Motor neuron (in vitro differentiated cells): ENCODE measurements at places on chromosomes 4 and X. TPM values are rescaled to one million over a fixed set of nuclear protein-coding genes. Genes with fewer than 3 reads are reported as not detected.

- ATAC-seq = no peak
Measured at GRCh38 chr4:55675196-55675793, 39.2 kb upstream of the NMU start.

GRCh38 chr4:86967073-86967472, 32.3 kb downstream of the AFF1 start:
- no peak for ATAC-seq

DNA sequence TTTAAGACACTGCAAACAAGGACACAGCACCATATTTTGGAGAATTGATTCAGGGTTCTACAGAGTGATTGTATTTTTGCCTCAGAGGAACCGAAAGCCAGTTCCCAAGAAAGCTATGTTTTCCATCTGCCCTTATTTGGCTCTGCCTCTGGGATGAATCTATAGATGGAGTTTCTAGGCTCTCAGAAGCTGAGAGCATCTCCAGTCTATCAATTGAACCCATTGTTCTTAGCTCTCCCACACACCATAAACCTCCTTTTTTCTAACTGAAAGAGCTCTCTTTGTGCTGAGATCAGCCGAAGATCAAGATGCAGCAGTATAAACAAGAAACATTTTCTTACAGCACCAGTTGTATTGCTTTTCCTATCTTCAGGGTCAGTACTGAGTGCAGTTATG, 16.9 kb downstream of the PLP1 start:
- peak; percentile 56 for ATAC-seq

- ATAC-seq = no peak
Measured at GRCh38 chr4:76993787-76994641, 44.5 kb downstream of the SEPTIN11 start.

GRCh38 chr4:145865274-145865941, 73.2 kb downstream of the ZNF827 start:
- no peak for ATAC-seq

DNA sequence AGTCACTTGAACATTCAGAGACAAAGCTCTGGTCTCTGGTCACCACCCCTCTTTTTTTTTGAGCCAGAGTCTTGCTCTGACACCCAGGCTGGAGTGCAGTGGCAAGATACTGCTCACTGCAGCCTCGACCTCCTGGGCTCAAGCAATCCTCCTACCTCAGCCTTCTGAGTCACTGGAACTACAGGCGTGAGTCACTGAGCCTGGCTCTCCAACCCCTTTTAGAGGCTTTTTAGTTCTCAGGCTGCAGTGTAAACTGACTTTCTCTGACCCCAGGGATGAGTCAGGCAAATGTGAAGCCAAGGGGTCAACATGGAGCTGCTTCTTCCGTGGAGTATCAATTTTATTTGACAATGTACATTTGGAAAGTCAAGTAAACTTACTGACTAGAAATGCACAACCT, 229.2 kb downstream of the PTTG2 start:
- no peak for ATAC-seq

GRCh38 chr4:9918484-9918883, 102.8 kb downstream of the SLC2A9 start:
- ATAC-seq = no peak

GRCh38 chr4:107870916-107871786, 46.4 kb downstream of the SGMS2 start:
- no peak for ATAC-seq

DNA sequence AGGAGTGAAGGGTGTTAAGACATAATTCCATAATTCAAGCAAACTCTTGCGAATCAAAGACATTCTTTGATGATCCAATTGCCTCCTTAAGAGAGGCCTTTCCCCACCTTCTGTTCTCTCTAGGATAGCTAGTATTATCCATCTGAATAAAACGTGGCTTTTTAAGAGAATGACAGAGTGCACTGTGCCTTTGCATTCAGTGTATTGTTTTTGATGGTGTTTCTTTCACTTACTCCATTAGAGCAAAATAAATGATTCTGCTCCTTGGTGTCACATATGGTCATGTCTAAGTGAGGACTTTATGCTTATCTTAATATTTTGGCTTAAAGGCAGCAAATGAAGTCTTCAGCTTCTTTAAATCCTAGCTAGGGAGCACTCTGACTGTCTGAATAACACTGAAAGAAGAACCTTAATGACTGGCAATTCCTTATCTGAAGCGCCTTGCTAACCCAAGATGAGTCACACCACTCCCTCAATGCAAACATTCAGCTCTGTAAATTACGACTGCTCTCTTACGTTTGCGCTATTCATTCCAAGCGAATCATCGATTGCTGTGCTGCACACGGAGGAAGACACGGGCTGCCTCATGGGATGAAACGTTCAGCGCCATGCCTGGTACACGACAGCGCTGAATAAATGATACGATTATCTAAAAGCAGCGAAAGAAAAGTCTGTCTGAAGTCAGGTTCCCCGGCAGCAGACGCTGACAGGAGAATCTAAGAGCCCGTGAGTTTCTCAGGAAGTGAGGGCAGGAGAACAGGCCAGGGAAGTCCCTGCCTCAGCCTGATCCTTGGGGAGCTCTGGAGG, 35.1 kb upstream of the GEMIN8 start:
- peak; percentile 98 for ATAC-seq

- no peak for ATAC-seq
Measured at GRCh38 chr4:77190053-77190452, 33.0 kb downstream of the CCNG2 start.

DNA sequence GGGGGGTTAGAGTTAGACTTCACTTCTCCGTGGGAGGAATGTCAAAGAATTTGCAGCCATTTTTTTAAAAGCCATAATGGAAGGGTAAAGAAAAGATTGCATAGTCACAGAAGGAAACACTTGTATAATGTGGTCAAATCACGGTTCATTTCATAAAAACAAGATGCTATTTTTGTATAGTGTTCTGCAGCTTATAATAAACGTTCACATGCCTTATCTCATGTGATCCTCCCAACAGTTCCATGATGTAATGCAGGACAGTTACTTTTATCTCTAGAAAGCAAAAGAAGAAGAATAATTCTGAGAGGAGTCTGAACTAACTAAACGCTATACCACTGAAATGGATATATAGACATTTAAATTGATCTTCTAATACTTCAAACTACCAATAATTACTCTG, 71.3 kb upstream of the CAMK2D start:
- no peak for ATAC-seq

GRCh38 chr4:24002330-24002966, 112.6 kb upstream of the PPARGC1A start:
- no peak for ATAC-seq

GRCh38 chrX:148929686-148930085, 429.3 kb downstream of the AFF2 start:
- no peak for ATAC-seq

DNA sequence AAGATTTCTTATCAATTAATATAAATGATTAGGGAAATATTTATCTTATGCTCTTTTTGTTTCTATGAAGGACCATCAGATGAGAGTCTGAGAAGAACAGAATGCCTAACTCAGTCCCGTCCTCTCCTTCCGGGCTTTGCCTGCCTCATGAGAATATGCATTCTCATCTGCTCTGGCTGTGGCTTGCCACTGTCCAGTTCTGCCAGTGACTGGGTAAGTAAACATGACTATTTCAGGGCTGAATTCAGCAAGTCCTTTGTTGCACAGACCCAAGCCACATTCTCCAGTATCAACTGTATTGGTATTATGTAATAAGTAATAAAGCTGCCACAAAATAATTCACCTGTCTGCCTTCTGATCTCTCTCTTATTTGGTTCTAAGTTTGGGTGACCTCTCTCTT, 110.7 kb downstream of the WDFY3 start:
- ATAC-seq = peak; percentile 29

- ATAC-seq = peak; percentile 78
Measured at GRCh38 chr4:99655308-99656081, 2.1 kb downstream of the C4orf54 start.

DNA sequence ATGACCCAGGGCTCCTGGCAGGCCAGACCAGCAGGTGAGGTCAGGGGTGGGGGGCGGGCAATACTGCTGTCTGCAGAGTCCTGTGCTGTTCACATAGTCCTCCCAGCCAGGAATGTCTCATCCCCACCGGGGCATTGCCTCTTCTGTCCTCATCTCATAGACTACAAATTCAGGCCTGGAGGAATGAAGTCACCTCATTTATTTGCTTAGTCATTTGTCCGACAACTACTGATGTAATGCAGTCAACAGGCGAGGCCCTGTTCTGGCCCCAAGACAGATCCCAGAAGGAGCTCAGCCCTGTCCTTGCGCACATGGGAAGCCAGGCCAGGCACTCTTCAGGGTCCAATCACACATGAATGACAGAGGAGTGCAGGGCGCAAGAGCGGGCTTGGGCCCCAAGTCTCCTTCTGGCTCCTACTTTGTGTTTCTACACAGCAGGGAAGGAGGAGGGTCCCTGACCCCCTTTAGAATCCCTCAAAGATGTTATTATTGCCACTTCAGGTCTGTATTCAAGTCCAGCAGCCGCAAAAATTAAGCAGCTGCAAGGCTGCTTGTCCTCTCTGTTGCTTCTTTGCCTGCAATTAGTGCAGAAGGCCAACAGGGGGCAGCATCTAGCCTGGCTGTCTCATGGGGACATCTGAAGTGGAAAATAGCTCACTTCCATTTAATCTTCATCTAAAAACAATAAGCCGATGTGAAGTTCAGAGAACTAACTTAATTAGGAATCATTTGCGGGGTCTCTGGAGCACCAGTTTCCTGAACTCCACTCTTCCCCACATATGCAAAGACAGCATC, 15.2 kb upstream of the HMX1 start:
- ATAC-seq = no peak

DNA sequence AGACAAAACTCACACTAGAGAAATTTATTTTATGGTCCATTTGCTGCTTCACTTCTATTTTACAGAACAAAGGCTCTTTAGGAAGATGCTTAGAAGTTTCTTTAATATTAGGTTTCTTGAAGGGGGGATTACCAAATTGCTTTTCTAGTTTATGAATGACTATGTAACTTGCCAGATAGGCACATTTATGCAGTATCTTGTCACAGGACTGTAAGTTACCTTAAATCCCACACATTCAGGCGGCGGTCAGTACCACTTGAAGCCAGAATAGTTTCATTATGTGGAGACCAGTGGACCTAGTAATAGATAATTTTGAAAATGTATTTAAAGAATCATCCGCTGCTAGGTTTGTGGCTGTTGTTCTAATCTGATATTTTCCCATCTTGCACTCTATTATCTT, 18.3 kb downstream of the RBBP7 start:
- ATAC-seq = no peak

DNA sequence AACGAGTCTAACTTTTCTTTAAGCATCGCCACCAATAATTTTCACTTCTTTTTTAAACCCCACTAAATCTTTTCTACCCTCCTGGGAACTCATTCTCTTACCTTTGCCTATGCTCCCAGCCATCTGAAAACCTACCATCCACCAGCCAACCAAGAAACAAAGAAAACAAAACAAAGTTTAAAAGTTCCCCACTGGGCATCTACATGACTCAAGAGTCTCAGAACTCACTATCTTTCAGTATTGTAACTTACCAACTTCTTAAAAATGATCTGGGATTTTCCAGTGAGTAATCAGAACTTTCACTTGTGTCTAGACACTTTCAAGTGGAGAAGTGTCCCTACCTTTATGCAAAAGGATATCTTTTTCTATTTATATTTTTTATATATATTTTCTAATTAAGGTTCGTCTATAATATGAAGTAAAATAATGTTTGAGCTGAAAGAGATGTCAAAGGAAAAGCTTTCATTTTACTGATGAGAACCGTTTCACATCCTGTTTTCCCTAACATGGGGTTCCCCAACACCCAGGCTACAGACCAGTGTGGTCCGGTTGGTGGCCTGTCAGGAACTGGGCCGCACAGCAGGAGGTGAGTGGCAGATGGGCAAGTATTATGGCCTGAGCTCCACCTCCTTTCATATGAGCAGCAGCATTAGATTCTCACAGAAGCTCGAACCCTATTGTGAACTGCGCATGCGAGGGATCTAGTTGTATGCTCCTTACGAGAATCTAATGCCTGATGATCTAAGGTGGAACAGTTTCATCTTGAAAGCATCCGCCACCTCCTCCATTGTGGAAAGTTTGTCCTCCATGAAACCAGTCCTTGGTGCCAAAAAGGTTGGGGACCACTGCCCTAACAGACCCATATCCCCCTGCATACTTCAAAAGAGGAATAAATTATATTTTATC, 9.8 kb upstream of the TIGD2 start:
- ATAC-seq = no peak

DNA sequence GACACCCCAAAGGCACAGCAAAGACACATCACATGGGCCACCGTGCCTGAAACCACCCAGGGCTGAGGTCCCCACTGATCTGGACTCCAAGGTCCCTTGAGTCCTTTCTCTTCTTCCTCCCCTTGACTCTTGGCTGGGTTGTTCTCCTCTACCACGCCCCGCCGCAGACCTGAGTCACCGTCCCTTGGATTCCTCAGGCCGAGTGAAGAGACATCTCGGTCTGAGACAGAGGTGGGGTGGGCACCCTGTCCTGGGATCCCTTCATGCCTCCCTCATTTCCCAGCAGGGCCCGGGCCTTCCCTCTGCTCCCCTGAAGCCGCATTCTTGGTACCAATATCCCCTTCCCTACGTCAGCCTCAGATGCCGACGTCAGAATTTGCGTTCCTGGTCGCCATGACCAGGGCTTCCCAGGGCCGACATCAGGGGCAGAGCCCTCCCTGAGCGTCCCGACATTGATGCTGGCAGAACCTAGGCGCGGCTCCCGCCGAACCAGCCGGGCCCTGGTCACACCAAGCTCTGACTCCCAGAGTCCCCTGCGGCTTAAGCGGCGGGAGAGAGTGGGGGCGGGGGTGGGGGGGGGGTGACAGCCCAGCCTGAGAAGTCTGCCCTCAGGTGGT, 498 bp downstream of the MAGEA10 start:
- no peak for ATAC-seq

GRCh38 chrX:136671006-136671610, 23.1 kb downstream of the CD40LG start:
- no peak for ATAC-seq

DNA sequence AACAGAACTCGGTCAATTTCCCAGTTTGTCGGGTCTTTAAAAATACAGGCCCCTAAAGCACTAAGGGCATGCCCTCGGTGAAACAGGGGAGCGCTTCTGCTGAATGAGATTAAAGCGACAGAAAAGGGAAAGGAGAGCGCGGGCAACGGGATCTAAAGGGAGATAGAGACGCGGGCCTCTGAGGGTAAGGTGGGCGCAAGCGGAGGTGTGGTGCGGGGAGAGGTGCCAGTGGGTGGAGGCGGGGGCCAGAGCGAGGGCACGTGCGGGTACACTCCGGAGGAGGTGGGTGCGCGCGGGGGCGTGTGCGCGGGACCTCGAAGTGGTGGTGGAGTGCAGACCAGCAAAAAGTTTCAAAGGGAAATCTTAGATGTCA, 787 bp upstream of the TET2 start:
- peak; percentile 6 for ATAC-seq

- no peak for ATAC-seq
Measured at GRCh38 chrX:47209508-47210238, 8.8 kb upstream of the CDK16 start.

GRCh38 chr4:150385606-150386005, 196.3 kb upstream of the MAB21L2 start:
- ATAC-seq = no peak

- ATAC-seq = no peak
Measured at GRCh38 chrX:24513416-24513815, 48.3 kb downstream of the PDK3 start.

- ATAC-seq = no peak
Measured at GRCh38 chrX:78759081-78759480, 11.6 kb downstream of the LPAR4 start.

The ELF4 gene
- 11.4 and 12.1 TPM in 2 replicates for total RNA-seq

The CXXC4 gene
- total RNA-seq = 0.10 TPM in 1 of 2 replicates, not detected in the other

The GPC4 gene
- 14.3 and 25.7 TPM in 2 replicates for total RNA-seq

The COL4A5 gene
- total RNA-seq = 4.8 and 6.8 TPM in 2 replicates

The MID1IP1 gene
- total RNA-seq = 32.2 and 44.7 TPM in 2 replicates

The MYOZ2 gene
- not detected in 2 replicates for total RNA-seq

The KCNIP4 gene
- total RNA-seq = 12.1 and 14.4 TPM in 2 replicates

The SHROOM3 gene
- total RNA-seq = 18.2 and 18.7 TPM in 2 replicates

The SUPT20HL2 gene
- total RNA-seq = 0.21 TPM in 1 of 2 replicates, not detected in the other

The BLOC1S4 gene
- total RNA-seq = 16.5 and 16.8 TPM in 2 replicates

The LUZP4 gene
- total RNA-seq = not detected in 2 replicates
